Stimulated activated CD8-positive, alpha-beta memory T cell treated with anti-CD3 and anti-CD28 coated beads, Interleukin-12 subunit alpha, Interleukin-12 subunit beta, amount 100 ng/mL, for 1 hour (primary cell): ENCODE measurements at places on chromosomes 7 and 10.

DNA sequence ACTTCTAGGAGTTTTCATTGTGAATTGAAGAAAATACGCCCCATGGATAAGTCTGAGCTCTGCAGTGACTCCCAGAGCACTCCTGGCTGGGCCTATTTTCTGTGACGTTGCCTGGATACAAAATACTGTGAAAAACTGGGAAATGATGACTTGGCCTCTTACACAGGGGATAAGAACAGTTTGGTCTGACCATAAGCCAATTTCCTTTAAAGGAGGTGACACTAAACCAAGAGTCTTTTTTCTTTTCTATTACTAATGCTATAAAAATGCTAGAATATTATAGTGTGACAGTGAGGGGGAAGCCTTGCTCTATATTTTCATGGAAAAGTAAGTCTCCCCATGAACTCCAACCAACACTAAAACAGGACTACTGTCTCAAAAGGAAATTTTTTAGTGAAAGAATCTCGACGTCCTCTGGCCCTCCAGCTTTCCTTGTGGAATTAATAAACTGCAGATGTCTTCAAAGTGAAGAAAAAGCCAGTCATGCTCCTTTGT, 45.5 kb downstream of the MYOF start:
- no peak for DNase-seq

- no peak for DNase-seq
Measured at GRCh38 chr7:44403775-44404174, 78.4 kb upstream of the CAMK2B start.

- DNase-seq: no peak
Measured at GRCh38 chr10:14879124-14879927, 660 bp downstream of the SUV39H2 start.

GRCh38 chr7:104943502-104944343, 70.3 kb upstream of the KMT2E start:
- DNase-seq: peak; percentile 56
